Calu3 (cell line): ENCODE measurements at places on chromosomes 6 and 20. TPM values are rescaled to one million over a fixed set of nuclear protein-coding genes. Genes with fewer than 3 reads are reported as not detected.

DNA sequence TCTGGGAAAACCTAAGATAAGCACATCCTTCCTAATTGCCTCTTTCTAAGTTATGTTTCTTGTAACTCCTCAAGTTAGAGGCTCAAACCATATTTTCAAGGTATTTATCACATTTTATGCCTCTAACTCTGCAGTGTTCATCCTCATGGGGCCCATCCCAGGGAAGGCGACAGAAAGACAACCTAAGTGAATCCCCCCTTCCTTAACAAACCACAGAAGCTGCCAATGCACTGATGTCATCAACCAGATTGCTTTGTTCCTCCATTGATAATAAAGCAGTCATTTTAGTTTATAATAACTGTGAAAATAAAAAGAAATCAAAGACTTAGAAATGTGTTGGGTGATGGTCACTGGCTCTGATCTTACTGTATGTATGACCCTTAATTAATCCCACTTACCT lies 119.5 kb upstream of the TCF21 start:
- H3K4me3 ChIP-seq: no peak overlapping the region
- H3K36me3 ChIP-seq: no peaks in the 10 kb centered on the region
- H3K4me1 ChIP-seq: peaks cover 14% of the 10 kb centered on the region
- H3K27me3 ChIP-seq: no peaks in the 10 kb centered on the region
- no peak overlapping the region for H3K27ac ChIP-seq

GRCh38 chr6:167721291-167721690 lies 105.4 kb upstream of the AFDN start:
- H3K27ac ChIP-seq: no peak overlapping the region
- no peak for DNase-seq
- H3K27me3 ChIP-seq: peaks cover 27% of the 10 kb centered on the region
- no peaks in the 10 kb centered on the region for H3K36me3 ChIP-seq

DNA sequence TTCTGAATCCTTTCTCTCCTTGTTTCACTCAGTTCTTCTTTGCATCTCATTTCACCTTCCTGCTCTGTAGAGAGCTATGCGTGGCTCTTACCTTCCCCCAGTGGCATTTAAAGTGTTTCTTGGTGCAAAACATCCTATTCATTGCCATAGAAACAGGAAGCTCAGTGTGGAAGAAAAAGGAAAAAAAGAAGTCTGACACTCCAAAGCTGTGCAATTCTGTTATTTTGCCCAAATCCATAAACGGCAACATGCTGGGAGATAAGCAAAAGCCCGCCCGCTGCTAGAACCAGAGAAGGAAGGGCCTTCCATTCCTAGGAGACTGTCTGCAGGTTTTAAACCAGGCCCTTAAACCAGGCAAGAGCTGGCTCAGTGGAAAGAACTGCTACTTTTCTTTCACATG lies 247.1 kb downstream of the HIVEP2 start:
- H3K27me3 ChIP-seq: no peaks in the 10 kb centered on the region
- no peaks in the 10 kb centered on the region for H3K36me3 ChIP-seq
- no peak overlapping the region for H3K4me3 ChIP-seq
- DNase-seq: no peak
- H3K27ac ChIP-seq: peak overlapping the region; percentile 61

DNA sequence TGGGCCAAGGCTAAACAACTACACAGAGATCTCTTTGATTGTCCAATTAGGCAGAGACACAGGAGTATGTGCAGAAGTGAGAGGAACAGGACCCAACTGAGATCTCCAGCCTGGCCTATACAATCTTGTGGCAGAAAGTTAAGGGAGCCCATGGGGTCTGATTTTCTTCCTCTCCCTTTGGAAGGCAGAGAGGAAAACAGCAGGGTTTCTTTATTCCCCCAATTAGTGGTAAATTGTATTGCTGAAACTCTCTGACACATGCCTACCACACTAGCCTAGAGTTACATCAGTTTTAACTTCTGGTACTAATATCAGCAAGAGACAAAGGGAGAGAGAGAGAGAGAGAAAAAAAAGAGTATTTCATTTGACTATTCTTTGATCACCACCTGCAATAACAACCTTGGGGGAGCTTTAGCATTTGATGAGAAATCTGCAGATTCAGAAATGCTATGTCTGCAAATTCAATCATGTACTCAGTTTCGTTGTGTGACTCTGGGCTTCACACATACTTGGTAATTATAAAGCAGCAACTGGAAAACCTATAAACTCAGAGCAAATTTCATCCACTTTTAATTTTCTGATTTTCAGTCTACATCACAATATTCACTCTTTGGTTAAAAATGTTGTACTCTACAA lies 260.3 kb upstream of the SPTLC3 start:
- no peak overlapping the region for H3K27ac ChIP-seq
- no peak for DNase-seq
- no peaks in the 10 kb centered on the region for H3K4me1 ChIP-seq
- peaks cover 27% of the 10 kb centered on the region for H3K27me3 ChIP-seq

DNA sequence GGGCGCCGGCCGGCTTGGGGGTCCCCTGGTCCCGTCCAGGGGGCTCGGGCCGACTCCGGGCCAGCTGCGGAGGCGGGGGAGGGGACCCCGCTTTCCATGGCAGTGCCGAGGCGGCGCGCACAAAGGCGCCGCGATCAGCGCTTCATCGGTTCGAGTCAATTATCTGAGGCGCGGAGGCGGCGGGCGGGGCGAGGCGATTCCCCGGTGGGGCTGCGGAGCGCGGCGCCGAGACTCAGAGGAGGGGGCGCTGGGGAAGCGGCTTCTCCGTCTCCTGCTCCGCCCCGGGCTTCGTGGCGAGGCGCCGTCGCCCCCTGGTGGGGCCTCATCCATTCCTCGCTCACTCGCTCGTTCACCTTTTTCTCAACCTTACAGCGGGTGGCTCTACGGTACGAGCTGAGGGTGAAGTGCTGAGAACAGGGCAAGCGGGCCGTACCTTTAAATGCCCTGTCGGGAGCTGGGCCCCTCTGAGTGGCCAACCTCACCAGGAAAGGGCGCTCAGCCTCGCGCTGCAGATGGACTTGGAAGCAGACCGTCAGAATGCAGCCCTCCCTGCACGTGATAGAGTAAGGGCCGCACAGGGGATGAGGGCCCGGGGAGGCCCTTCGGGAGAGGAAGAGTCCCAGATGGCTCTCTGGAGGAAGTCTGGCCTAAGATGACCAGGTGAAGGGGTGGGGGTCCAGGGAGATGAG lies 39.9 kb downstream of the SLC52A3 start:
- peaks cover 56% of the 10 kb centered on the region for H3K27me3 ChIP-seq

DNA sequence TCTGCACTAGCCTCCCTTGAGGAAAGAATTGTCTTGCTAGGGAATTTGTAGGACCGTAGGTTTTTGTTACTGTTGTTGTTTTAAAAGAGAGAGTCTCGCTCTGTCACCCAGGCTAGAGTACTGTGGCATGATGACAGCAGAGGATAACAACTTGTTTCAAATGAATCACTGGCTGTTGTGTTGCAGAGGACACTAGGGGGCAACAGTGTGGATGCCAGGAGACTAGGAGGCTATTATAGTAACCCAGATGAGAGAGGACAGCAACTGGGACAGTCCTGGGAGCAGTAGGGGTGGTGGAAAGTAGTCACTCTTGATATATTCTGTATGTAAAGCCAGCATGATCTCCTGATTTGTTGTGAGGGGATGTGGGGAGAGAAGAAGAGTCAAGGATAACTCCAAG lies 41.8 kb upstream of the LAMA4 start:
- H3K4me1 ChIP-seq: peaks cover 41% of the 10 kb centered on the region
- peak overlapping the region; percentile 2 for H3K27ac ChIP-seq
- peak; percentile 41 for DNase-seq
- no peaks in the 10 kb centered on the region for H3K27me3 ChIP-seq
- no peaks in the 10 kb centered on the region for H3K36me3 ChIP-seq

- H3K36me3 ChIP-seq: no peaks in the 10 kb centered on the region
- H3K27me3 ChIP-seq: no peaks in the 10 kb centered on the region
- H3K27ac ChIP-seq: no peak overlapping the region
- H3K4me1 ChIP-seq: peaks cover 13% of the 10 kb centered on the region
- no peak for DNase-seq
Observed at GRCh38 chr20:59966428-59966827, 8.2 kb downstream of the CDH26 start.

DNA sequence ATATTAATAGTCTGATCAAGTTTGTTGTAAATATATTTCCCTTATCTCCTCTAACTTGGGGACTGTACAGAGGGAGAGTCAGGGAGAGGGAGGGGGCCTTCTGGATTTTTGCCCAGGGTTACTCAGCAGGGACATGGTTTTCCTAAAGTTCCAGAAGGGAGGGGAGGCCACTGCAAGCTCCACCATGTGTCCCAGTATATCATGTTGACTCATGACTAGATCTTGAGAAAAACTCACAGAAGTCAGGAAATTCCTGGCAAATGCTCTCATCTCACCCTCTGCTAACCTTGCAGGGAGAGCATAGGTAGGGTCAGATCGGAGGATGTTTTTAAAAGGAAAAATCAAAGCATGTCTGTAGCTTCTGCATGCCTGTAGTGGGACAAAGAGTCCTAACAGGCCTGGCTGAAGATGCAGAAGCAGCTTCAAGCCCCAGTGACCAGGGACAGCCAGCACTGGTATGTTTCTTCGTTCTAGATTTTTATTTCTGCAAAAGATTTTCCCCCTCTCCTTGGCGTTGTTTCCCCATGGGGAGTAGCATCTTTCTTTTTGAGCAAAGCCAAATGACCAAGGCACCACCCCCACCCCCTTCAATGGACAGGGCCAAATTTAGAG lies 272.9 kb upstream of the SUPT3H start:
- H3K4me1 ChIP-seq: peaks cover 4% of the 10 kb centered on the region
- H3K27ac ChIP-seq: no peak overlapping the region
- DNase-seq: no peak

GRCh38 chr20:23092384-23092756 lies 6.2 kb upstream of the CD93 start:
- H3K36me3 ChIP-seq: no peaks in the 10 kb centered on the region
- H3K4me3 ChIP-seq: no peak overlapping the region
- H3K27ac ChIP-seq: no peak overlapping the region
- H3K4me1 ChIP-seq: no peaks in the 10 kb centered on the region

DNA sequence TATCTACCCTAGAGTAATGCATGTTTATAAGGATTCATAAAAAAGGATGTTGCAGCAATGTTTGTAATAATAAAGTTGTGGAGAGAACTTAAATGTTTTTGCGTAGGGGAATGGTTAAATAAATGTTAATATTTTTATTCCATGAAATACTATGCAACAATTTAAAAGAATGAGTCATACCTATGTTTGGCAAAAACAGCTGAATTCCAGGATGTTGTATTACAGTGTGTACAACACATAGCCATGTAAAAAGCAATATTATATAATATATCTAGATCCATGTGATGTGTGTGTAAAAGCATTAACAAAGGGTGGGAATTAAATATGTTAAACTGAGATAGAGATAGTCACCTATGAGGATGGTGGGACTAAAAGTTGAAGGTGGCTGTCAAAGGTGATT lies 21.1 kb upstream of the PKIB start:
- no peak for DNase-seq
- H3K36me3 ChIP-seq: no peaks in the 10 kb centered on the region
- no peaks in the 10 kb centered on the region for H3K4me1 ChIP-seq

DNA sequence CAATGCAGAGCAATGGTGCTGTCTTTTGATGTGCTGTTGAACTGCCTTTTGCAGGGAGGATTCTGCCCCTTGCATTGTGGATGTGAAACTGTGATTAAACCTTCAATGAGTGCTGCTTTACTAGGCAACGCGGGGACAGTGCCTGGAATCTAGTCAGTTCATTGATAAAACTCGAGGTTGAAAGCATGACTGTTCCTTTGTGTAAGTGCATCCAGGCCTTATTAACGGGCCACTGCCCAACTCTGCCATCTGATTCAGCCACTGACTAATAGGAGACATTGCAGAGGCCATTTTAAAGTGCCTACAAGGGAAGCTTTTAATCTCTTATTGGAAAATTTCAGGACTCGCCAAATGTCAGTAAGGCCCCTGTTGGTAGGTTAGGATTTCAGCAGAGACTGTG lies 49.3 kb downstream of the SLC35F1 start:
- no peak overlapping the region for H3K27ac ChIP-seq
- H3K4me3 ChIP-seq: no peak overlapping the region
- H3K36me3 ChIP-seq: no peaks in the 10 kb centered on the region
- no peak for DNase-seq
- H3K4me1 ChIP-seq: no peaks in the 10 kb centered on the region

ACAT2 gene
- 92.3 and 108 TPM in 2 replicates for total RNA-seq

TFAP2A gene
- 74.7 and 77.0 TPM in 2 replicates for total RNA-seq

HLA-DOB gene
- total RNA-seq: 0.97 and 2.2 TPM in 2 replicates
